Heart left ventricle (tissue), 16 donors: ENCODE measurements at places on chromosomes 5 and 9. TPM values are rescaled to one million over a fixed set of nuclear protein-coding genes. Genes with fewer than 3 reads are reported as not detected.

DNA sequence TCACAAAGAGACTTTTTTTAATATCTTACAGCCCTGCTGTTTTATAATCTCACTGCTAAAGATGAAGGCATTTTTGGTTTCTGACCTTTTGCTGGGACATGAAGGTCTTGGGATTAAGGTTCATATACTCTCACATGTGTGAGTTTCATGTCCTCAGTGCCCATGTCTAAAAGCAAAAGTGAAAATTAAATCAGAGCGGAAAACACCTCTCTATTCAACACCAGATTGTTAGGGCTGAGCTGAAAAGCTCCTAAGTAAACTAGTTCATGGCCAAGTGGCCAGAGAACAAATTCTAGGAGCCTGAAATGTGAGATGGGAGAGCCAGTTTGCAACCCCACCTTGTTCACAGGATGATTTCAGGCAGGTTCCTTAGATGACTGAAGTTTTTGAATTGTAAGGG is 110.9 kb downstream of the GRIA1 start:
- H3K36me3 ChIP-seq = no peaks in the 10 kb centered on the region
- no peak overlapping the region for H3K4me3 ChIP-seq
- no peaks in the 10 kb centered on the region for H3K4me1 ChIP-seq
- no peaks in the 10 kb centered on the region for H3K27me3 ChIP-seq
- H3K27ac ChIP-seq = no peak overlapping the region
- DNase-seq = no peak

GRCh38 chr5:56527174-56527573 is 288.2 kb upstream of the MAP3K1 start:
- H3K27me3 ChIP-seq = no peaks in the 10 kb centered on the region
- no peaks in the 10 kb centered on the region for H3K36me3 ChIP-seq
- peaks cover 16% of the 10 kb centered on the region for H3K4me1 ChIP-seq
- no peak for DNase-seq
- no peak overlapping the region for H3K27ac ChIP-seq
- no peak overlapping the region for H3K4me3 ChIP-seq

GRCh38 chr9:127943731-127944144 is 6.1 kb upstream of the DPM2 start:
- H3K27ac ChIP-seq = no peak overlapping the region
- H3K36me3 ChIP-seq = peaks cover 3% of the 10 kb centered on the region
- peak; percentile 91 for DNase-seq
- H3K4me3 ChIP-seq = no peak overlapping the region
- peaks cover 5% of the 10 kb centered on the region for H3K4me1 ChIP-seq
- H3K27me3 ChIP-seq = no peaks in the 10 kb centered on the region

DNA sequence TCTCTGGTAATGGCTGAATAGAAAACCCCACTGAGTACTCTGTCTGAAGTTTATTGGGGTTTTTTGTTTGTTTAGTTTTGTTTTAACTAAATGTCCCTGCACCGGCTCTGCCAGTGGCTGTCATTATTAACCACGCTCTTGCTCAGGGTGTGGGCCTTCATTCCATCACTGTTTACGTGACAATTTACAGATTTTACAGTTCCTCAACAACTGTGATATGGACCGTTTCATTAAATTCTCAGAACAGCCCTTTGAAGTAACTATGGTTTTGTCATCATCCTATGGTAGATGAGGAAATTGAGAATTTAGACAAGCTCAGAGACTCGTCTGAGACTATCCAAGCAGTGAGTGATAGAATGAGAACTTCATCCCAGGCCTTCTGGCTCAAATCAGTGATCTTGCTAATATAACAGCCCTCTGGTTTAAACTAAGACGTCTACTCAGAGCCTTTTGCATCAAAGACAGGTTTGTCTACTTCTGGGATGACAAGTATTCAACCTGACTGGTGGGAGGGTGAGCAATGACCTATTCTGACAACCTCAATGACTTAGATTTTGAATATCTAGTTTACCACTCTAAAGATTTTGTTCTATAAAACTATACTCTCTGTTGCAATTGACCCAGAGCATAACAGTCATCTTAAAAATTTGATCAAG is 77.3 kb upstream of the MAP3K1 start:
- H3K4me3 ChIP-seq = no peak overlapping the region
- H3K36me3 ChIP-seq = no peaks in the 10 kb centered on the region
- DNase-seq = no peak
- H3K4me1 ChIP-seq = peaks cover 6% of the 10 kb centered on the region
- no peaks in the 10 kb centered on the region for H3K27me3 ChIP-seq
- H3K27ac ChIP-seq = no peak overlapping the region

GRCh38 chr5:15080219-15080618 is 208.6 kb upstream of the ANKH start:
- H3K27ac ChIP-seq = no peak overlapping the region
- DNase-seq = no peak
- H3K27me3 ChIP-seq = no peaks in the 10 kb centered on the region
- H3K4me3 ChIP-seq = no peak overlapping the region

DNA sequence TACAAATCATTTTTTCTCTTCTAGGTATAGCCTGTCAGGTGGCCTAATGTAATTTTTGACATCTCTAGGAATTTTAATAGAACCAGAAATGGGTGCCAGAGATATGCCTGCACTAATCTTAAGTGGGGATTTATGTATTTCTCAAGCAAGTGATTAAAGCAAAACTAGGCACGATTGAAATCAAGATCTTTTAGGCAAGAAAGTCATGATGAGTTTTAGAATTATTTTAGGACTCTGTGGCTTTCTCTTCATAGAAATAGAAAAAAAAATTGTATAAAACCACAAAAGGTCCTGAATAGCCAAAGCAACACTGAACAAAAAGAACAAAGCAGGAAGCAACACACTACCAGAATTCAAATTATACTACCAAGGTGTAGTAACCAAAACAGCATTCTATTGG is 952 bp upstream of the AMACR start:
- no peak for DNase-seq
- no peaks in the 10 kb centered on the region for H3K27me3 ChIP-seq
- H3K4me3 ChIP-seq = peak overlapping the region; percentile 77
- peaks cover 23% of the 10 kb centered on the region for H3K4me1 ChIP-seq
- peaks cover 18% of the 10 kb centered on the region for H3K36me3 ChIP-seq

DNA sequence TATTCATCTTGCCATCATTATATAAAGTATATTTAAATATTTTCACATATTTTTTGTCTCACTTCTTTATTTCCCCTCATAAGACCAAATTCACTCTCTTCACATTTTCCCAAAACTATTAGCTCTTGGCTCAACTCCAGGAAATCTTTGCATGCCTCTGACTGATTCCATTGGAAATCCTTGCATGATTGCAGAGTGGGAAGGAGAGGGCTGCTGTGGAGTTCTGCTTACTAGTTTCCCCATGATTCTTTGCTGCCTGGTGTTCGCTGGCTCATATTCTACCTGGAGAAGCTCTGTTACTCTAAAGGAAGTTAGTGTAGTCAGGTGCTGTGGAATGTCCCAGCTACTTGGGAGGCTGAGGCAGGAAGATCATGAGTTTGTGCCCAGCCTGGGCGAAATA is 41.9 kb downstream of the LIX1 start:
- H3K4me1 ChIP-seq = no peaks in the 10 kb centered on the region
- no peak for DNase-seq
- H3K36me3 ChIP-seq = no peaks in the 10 kb centered on the region
- no peak overlapping the region for H3K4me3 ChIP-seq

GRCh38 chr9:137544176-137544760 is 5.9 kb downstream of the PNPLA7 start:
- H3K36me3 ChIP-seq = no peaks in the 10 kb centered on the region
- H3K4me1 ChIP-seq = no peaks in the 10 kb centered on the region
- no peak overlapping the region for H3K27ac ChIP-seq
- no peaks in the 10 kb centered on the region for H3K27me3 ChIP-seq
- peak; percentile 47 for DNase-seq
- no peak overlapping the region for H3K4me3 ChIP-seq

DNA sequence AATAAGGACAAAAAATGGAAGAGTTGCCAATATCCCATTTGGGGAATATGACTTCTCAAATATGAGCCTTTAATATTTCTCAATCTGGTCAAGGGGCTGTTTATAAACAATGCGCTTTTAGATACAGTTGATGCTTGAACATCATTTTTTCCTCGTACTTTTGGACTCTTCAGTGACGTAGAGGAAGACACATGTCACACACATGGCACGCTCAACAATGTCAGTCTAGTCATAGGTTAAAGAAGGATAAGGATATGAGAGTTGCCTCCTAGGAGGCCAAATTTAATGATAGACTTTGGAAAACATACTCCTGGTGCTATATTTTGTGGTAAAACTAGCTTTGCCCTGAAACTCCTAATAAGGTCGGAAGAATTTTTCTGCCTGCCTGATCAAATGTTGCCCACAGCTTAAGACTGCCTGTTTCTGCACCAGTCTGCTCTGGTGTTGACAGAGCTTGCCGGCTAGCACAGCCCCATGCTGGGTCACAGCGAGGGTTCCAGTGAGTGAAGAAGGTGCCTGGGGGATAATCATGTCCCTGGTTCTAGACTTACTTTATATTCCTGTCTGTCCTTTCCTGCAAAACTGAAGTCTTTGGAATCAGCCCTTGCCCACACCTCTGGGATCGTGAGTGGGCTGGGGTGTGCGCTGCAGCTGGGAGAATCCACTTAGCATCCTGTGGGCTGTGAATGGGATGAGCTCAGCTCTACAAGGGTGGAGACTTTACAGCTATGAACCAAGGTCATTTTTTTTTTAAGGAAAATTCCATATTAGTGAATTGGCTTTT is 230.8 kb upstream of the IRX4 start:
- no peaks in the 10 kb centered on the region for H3K4me1 ChIP-seq
- H3K36me3 ChIP-seq = no peaks in the 10 kb centered on the region
- no peaks in the 10 kb centered on the region for H3K27me3 ChIP-seq
- H3K4me3 ChIP-seq = no peak overlapping the region

DNA sequence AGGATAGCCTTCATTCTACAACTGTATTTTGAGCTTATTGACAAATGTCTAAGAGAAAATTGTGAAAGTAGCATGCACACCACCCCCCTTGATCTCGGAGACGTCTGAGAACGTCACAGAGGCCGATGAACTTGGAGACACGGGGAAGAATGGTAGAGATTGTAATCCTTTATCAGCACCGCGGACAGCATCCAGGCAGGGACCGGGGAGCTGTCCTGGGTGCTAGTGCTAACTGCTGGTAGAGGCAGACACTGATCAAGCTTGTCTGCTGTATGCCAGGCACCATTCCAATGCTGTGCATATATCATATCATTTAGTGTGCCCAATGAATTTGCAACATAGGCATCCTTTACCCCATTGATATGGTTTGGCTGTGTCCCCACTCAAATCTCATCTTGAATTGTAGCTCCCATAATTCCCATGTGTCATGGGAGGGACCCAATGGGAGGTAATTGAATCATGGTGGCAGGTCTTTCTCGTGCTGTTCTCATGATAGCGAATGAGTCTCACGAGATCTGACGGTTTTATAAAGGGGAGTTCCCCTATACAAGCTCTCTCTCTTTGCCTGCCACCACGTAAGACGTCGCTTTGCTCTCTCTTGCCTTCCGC is 98.8 kb downstream of the LHX2 start:
- no peaks in the 10 kb centered on the region for H3K27me3 ChIP-seq
- no peak overlapping the region for H3K27ac ChIP-seq
- DNase-seq = peak; percentile 55
- H3K4me1 ChIP-seq = no peaks in the 10 kb centered on the region
- H3K4me3 ChIP-seq = no peak overlapping the region

DNA sequence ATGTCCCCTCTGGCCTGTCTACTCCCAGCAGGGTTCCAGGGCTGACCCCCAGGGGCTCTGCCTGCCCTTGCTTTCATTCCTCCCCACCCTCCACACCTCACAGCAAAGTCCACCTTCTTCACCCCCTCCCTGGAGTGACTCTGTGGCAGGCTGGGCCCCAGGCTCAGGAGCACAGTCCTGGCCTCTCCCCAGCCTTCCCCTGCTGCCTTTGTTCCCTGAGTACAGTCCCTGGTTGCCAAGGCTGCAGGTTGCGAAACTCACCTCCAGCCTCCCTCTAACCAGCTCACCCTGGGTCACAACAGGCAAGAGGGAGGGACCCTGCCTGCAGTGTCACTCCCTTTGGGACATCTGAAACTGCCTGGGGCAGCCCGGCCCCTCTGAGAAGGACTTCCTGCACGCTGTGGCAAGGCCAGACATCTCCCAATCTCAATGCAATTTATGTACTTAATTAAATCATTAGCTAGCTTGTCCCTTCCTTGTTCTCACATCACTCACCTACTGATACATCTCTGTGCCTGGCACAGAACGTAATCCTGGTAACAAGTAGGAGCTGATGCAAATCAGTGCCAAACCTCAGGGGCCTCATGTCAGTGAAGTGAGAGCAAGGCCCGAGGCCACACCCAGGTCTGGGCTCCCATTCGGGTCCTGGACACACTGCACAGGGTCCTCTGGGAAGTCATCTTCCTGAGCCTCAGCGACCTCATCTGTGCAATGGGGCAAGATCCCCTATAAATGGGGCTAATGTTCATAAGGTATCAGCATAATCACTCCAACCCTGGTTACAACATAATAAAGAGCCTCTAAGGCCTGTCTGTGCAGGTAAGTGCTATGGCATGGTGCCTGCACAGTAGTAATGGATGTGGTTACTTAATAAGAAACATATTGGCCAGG is 27.3 kb upstream of the TRIM14 start:
- H3K4me3 ChIP-seq = no peak overlapping the region
- H3K36me3 ChIP-seq = no peaks in the 10 kb centered on the region
- no peaks in the 10 kb centered on the region for H3K4me1 ChIP-seq
- DNase-seq = no peak
- H3K27ac ChIP-seq = no peak overlapping the region

GRCh38 chr5:105430516-105430915 is 1867.9 kb upstream of the NUDT12 start:
- H3K27me3 ChIP-seq = no peaks in the 10 kb centered on the region
- no peaks in the 10 kb centered on the region for H3K36me3 ChIP-seq
- H3K27ac ChIP-seq = no peak overlapping the region
- DNase-seq = no peak
- no peaks in the 10 kb centered on the region for H3K4me1 ChIP-seq

DNA sequence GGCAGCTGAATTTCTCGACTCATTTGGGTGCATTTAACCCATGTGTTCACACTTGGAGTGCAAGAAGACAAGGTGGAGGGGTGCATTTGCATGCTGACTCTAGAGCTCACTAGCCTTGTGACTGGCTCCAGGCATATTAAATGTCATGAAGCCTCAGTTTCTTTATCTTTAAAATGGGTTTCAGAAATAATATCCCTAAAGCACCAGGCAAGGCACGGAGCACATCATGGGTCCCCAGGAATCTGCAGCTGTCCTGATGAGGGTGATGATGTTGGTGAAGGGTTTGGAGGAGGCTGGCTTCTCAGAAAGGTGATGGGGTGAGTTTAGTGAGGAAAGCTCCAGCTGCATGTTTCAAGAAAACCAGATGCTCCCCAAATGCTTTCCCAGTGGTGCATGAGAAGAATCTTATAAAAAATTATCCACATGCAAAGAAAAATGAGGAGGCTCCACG is 14.8 kb downstream of the STC2 start:
- H3K4me1 ChIP-seq = peaks cover 7% of the 10 kb centered on the region
- H3K36me3 ChIP-seq = peaks cover 2% of the 10 kb centered on the region
- no peak overlapping the region for H3K27ac ChIP-seq
- no peaks in the 10 kb centered on the region for H3K27me3 ChIP-seq

GRCh38 chr9:90062982-90063381 is 458.2 kb downstream of the GADD45G start:
- H3K27me3 ChIP-seq = no peaks in the 10 kb centered on the region
- no peak overlapping the region for H3K4me3 ChIP-seq
- H3K36me3 ChIP-seq = no peaks in the 10 kb centered on the region

- DNase-seq = no peak
- no peaks in the 10 kb centered on the region for H3K4me1 ChIP-seq
- no peaks in the 10 kb centered on the region for H3K36me3 ChIP-seq
- H3K27me3 ChIP-seq = no peaks in the 10 kb centered on the region
Measured at GRCh38 chr9:94630833-94631232, 8.5 kb downstream of the FBP1 start.

The CRB2 gene
- total RNA-seq = not detected

The PPP2R2B gene
- 0.22 TPM for total RNA-seq
